ENCODE measurements at places on chromosomes 16 and 17. TPM values are rescaled to one million over a fixed set of nuclear protein-coding genes. Genes with fewer than 3 reads are reported as not detected.

DNA sequence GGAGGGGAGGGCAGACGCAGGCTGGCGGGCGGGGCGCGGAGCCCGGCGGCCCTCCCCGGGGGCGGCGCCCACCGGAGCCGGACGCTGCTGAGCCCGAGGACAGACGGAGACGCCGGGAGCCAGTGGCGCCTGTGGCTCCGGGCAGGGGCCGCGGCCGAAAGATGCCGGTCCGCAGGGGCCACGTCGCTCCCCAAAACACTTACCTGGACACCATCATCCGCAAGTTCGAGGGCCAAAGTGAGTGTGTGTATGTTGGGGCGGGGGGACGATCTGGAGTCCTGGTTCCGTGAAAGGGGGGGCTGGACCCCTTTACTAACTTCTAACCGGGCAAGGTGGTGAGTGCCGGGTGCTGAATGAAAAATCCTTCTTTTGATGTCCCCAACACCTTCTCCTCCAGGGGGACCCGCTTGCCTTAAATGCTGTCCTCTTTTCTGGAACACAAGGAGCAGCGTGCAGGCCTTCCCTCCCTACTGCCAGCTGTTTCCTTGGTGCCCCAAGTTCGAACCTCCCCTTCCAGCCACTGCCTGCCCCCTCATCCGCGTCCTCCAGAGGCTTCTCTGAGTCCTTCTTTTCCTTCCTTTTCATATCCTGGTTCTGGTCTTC is at the start of gene KCNH6:
Gene KCNH6, plus strand, starts transcription at position 106 of the 603 bp plus-strand sequence. Its CDS starts 56 bp downstream, at position 162.
- no peak for DNase-seq

GALK1 gene
- 22.6 TPM for polyA plus RNA-seq

TP53TG3D gene
- polyA plus RNA-seq: 0.86 TPM

DNA sequence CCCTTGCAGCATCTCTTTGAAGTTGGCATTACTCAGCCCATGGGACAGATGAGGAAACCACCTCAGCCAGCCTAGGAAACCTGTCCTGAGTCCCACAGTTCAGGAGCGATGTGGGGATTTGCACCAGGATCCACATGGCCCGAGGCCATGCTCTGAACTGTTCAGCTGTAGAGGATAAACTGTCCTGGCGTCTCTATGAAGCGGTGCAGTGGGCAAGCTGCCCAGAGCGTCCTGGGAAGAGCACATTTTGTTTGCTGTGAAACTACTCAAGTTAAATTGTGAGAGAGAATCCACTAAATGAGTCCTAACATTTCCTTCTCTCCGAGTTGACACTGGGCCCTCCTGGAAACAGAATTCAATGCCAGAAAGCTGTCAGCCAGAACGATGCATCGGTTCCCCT is 276.6 kb upstream of the TNRC6C start:
- DNase-seq: peak; percentile 92

DNA sequence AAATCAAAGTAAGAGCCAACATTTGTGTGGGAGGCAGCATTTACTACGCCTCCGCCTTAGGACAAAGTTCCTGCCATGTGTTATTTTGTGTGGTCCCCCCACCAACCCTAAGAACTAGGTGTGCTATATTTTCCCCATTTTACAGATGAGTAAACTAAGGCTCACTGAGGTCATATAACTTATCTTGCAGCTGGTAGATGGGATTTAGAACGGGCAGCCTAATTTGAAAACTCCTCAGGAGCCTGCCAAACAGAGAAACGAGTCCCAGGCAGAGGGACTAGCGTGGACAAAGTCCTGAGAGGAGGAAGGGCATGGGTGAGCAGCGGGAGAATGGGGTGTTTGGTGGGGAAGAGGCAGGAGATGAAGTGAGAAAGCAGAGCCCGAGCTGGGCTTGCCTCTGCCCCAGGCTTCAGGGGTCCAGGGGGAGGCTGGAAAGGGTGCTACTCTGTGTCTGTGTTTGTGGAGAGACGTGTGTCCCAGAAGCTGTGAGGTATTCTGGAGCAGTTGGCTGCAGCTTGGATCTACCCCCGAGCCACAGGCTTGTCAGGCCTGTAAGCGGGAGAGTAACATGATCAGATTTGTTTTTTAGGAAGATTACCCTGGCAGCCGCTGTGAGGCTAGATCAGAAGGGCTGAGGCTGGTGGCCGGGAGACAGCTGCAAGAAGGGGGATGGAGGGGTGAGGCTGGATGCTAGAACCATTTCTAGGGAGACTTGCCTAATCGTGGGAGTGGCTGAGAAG is 5.0 kb downstream of the MLLT6 start:
- no peak for DNase-seq

ABCA5 gene
- polyA plus RNA-seq: 11.3 TPM

DNA sequence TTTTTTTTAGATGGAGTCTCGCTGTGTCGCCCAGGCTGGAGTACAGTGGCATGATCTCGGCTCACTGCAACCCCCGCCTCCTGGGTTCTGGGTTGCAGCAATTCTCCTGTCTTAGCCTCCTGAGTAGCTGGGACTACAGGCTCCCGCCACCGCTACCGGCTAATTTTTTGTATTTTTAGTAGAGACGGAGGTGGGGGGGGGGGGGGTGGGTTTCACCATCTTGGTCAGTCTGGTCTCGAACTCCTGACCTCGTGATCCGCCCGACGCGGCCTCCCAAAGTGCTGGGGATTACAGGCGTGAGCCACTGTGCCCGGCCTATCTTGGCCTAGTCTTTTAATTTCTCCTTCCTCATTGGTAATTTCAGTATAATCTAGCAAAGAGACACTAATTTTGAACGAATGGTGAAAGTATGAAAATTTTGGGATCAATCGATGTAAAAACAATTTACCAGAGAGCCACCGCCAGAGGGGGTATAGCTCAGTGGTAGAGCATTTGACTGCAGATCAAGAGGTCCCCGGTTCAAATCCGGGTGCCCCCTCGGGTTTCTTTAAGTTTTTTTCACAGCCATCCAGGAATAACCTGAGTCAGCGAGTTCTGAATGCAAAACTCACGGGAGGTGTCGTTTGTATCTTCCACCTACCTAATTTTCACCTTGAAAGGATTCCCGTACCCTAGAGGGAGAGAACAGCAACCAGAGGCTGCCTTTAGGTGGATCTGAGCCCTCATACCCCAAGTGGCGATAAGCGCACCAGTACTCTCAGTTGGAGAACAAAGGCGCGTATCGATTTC is 2.5 kb upstream of the LASP1 start:
- DNase-seq: peak; percentile 64

- DNase-seq: no peak
These were observed 1.4 kb upstream of the PIPOX start for GRCh38 chr17:29041571-29041970.

SOX15 gene
- polyA plus RNA-seq: 7.0 TPM

GRCh38 chr17:81854974-81855774 is 5.2 kb downstream of the P4HB start:
- no peak for DNase-seq

ACAP1 gene
- 8.8 TPM for polyA plus RNA-seq

DNA sequence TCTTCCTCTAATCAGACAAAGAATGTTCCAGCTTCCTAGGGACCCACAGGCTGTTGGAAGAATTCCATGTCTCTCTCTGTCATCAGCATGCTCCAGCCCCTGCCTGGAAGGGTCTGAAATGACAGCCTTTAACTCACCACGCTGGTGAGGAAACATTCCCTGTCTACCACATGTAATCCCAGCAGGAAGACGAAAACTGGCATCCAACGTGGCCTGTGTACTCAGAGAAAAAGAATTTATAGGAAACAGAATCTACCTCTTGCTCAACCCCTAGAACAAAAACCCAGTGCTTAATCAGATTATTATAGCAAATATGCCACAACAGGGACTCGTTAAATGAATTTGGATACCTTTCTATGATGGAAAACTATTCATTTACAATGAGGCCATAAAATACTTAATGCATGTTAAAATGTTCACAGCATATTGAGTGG is 147.3 kb upstream of the FOXF1 start:
- DNase-seq: no peak

DNA sequence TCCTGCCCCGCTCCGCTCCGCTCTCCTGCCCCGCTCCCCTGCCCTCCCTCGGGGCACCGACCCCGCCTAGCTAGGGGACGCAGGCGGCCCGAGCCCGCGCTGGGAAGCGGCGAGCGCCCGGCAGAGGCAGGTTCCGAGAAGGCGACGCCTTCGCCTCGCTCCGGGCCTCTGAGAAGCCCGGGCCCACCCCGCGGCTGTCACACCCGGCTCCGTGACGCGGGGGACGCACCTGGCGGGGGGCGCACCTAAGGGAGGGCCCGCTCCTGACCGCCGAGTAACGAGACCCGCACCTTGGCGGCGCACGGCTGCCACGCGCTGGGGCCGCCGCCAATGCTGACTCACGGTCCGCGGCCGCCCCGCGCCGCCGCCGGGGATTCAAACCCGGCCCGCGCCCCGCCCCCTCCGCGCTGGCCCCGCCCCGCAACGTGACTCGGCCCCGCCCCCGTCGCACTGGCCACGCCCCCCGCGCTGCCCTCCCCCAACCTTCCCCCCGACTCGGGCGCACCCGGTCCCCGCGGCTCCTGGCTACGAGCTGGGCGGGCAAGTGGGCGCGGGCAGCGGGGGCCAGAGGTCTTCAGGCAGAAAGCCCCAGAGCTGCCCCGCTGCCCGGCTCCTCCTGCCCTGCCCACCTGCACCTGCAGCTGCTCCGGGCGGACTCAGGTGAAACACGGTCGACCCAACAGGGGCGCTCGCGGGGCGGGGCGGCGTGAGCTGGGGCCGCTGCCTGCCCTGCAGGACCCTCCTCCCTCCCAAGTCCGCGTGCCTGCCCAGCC is 27.8 kb downstream of the GNPTG start:
- peak; percentile 83 for DNase-seq

DNA sequence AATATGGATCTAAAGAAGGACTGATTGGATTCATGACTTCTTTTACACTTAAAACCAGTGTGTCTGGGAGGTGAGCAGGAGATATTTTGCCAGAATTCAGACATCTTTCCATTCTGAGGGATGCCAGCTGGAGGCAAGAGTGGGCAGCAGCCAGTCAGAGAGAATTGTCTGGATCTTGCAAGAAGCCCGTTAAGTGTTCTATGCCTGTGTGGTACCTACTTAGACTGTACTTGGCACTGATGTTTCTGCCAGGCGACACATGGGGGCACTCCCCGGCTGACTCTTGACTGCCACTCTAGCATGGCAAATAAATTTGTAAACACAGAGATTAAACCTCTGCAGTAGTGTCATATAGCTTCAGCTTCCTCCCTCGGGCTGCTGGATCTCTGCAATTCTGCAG is 247.7 kb downstream of the UTP18 start:
- DNase-seq: no peak

SPATA32 gene
- not detected for polyA plus RNA-seq

DNA sequence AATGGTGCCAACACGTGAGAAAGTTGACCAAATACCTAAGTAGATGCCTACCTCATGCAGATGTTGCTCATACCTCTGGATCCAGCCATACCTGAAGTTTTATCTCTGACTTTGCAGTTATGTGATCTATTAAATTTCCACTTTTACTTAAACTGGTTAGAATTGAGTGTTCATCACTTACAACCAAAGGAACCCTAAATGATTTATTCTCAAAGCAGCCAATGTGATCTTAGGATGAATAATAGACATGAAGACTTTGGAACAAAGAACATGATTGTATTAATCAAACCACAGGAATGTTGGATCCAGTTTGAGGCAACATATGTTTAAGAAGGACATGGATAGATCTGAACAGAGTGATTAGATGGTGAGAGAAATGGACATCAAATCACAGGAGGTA is 68.7 kb downstream of the IRX6 start:
- no peak for DNase-seq

GRCh38 chr16:76386784-76387183 is 109.6 kb downstream of the CNTNAP4 start:
- DNase-seq: no peak

Measured in right cardiac atrium (tissue), 5 donors.